ENCODE measurements at places on chromosomes 5 and 9.

- no peaks in the 10 kb centered on the region for H3K27me3 ChIP-seq
- no peak overlapping the region for H3K27ac ChIP-seq
- H3K4me3 ChIP-seq = peak overlapping the region; percentile 91
- no peak for DNase-seq
- peaks cover 2% of the 10 kb centered on the region for H3K36me3 ChIP-seq
These were observed 1.8 kb downstream of the SCAMP1 start for GRCh38 chr5:78362220-78362619.

GRCh38 chr5:121156565-121156964 is 692.5 kb downstream of the PRR16 start:
- H3K4me3 ChIP-seq = no peak overlapping the region
- H3K4me1 ChIP-seq = no peaks in the 10 kb centered on the region
- no peak overlapping the region for H3K27ac ChIP-seq
- DNase-seq = no peak
- H3K36me3 ChIP-seq = no peaks in the 10 kb centered on the region

GRCh38 chr9:4339836-4340560 is 40.1 kb upstream of the GLIS3 start:
- H3K4me3 ChIP-seq = no peak overlapping the region
- DNase-seq = no peak
- no peaks in the 10 kb centered on the region for H3K27me3 ChIP-seq
- H3K4me1 ChIP-seq = peaks cover 12% of the 10 kb centered on the region
- no peak overlapping the region for H3K27ac ChIP-seq
- no peaks in the 10 kb centered on the region for H3K36me3 ChIP-seq

- no peaks in the 10 kb centered on the region for H3K4me1 ChIP-seq
- H3K27me3 ChIP-seq = no peaks in the 10 kb centered on the region
- no peak for DNase-seq
- H3K4me3 ChIP-seq = no peak overlapping the region
- no peak overlapping the region for H3K27ac ChIP-seq
These were observed 2265.3 kb upstream of the C9orf72 start for GRCh38 chr9:29838491-29839020.

DNA sequence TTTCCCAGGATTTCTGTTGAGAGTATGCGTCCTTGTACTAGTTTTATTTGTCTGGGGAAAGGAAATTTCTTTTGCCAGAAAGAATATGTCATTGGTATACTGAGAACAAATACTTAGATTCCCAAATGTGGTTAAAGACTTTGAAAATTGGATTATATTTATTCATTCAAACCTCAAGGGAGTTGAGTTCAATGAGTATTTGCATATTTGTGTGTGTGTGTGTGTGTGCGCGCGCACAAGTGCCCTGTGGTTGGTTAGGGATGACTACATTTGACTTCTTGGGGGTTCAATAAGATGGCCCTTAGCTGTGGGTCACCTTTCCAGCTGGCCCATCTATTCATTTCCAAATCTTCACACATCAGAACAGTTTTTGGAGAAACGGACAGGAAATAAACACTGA is 4.9 kb downstream of the RXFP3 start:
- H3K27me3 ChIP-seq = peaks cover 49% of the 10 kb centered on the region
- no peak overlapping the region for H3K4me3 ChIP-seq
- DNase-seq = no peak
- H3K36me3 ChIP-seq = no peaks in the 10 kb centered on the region

GRCh38 chr5:148020257-148020988 is 43.4 kb upstream of the SPINK5 start:
- H3K27ac ChIP-seq = no peak overlapping the region
- H3K27me3 ChIP-seq = no peaks in the 10 kb centered on the region
- H3K4me1 ChIP-seq = peaks cover 4% of the 10 kb centered on the region
- no peak for DNase-seq

DNA sequence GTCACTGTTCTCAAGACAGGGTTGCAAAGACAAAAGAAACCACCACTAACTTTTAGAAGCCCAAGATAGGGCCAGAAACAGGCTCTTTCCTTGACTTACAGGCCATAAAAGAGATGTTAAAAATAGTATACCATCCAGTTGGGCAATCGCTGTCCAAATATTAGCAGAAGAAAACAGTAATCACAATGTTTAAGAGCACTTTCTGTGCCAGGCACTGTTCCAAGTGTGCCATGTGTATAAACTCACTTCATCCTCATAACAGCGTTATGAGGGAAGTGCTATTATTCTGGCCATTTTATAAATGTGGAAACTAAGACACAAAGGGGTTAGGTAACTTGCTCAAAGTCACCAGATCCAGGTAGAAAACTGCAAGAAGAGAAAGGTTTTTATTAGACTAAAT is 111.7 kb downstream of the KCNN2 start:
- H3K27ac ChIP-seq = no peak overlapping the region
- no peak for DNase-seq
- no peak overlapping the region for H3K4me3 ChIP-seq
- H3K36me3 ChIP-seq = no peaks in the 10 kb centered on the region
- no peaks in the 10 kb centered on the region for H3K4me1 ChIP-seq
- no peaks in the 10 kb centered on the region for H3K27me3 ChIP-seq

- no peak overlapping the region for H3K4me3 ChIP-seq
- no peak for DNase-seq
These were observed 181.6 kb upstream of the DMRTA1 start for GRCh38 chr9:22265038-22265437.

DNA sequence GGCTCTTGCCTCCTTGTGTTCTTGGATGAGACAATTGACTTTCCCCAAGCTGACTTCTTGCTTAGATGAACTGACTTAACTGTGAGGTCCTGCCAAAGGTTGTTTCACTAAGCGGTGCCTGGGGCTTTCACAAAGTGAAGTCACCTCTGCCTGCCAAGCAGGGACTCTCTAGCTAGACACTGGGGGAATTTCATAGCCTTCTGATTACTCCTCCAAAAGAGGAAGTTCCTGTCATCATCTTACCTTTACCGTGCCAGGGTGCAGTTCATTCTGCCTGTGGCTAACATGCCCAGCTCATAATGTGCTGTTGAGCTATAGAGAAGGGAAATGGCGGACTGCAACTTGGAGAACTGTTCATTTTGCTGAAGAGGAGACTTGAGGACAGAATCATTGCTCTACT is 472.0 kb upstream of the WWC1 start:
- H3K4me1 ChIP-seq = peaks cover 10% of the 10 kb centered on the region
- no peak overlapping the region for H3K27ac ChIP-seq
- H3K36me3 ChIP-seq = no peaks in the 10 kb centered on the region
- no peak overlapping the region for H3K4me3 ChIP-seq
- DNase-seq = no peak

DNA sequence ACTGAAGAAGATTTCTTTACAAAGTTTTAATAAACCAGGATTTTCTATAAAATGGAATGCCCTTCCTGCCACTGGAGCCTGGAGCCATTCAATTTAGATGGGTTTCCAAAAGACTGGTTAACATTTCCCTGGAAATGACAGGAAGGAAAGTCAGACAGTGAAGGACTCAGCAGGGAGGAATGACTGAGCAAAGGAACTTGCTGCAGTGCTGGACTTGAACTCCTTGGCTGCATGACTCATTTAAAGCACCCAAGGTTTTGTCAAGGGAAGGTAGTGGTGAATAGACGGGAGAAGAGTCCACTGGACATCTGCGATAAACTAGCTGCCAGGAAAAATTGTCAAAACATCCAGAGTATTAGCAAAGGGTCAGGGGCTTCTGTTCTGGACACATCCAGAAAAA is 163.8 kb upstream of the SLC28A3 start:
- no peaks in the 10 kb centered on the region for H3K36me3 ChIP-seq
- no peak overlapping the region for H3K4me3 ChIP-seq
- H3K27ac ChIP-seq = no peak overlapping the region
- H3K27me3 ChIP-seq = peaks cover 3% of the 10 kb centered on the region

GRCh38 chr5:10317825-10318682 is 10.4 kb upstream of the CMBL start:
- no peak for DNase-seq
- H3K36me3 ChIP-seq = no peaks in the 10 kb centered on the region
- H3K27ac ChIP-seq = no peak overlapping the region
- H3K4me3 ChIP-seq = no peak overlapping the region

GRCh38 chr5:651296-652022 is 39.3 kb downstream of the CEP72 start:
- H3K27me3 ChIP-seq = no peaks in the 10 kb centered on the region
- DNase-seq = no peak

- H3K27ac ChIP-seq = no peak overlapping the region
- DNase-seq = no peak
- H3K4me1 ChIP-seq = no peaks in the 10 kb centered on the region
These were observed 25.6 kb downstream of the FLT4 start for GRCh38 chr5:180623844-180624243.

- no peaks in the 10 kb centered on the region for H3K27me3 ChIP-seq
- no peak for DNase-seq
- no peak overlapping the region for H3K27ac ChIP-seq
- H3K4me3 ChIP-seq = no peak overlapping the region
- H3K4me1 ChIP-seq = peaks cover 17% of the 10 kb centered on the region
- peaks cover 19% of the 10 kb centered on the region for H3K36me3 ChIP-seq
These were observed 119.4 kb downstream of the SPOCK1 start for GRCh38 chr5:137379555-137380286.

- no peaks in the 10 kb centered on the region for H3K36me3 ChIP-seq
- DNase-seq = no peak
- no peak overlapping the region for H3K4me3 ChIP-seq
These were observed 59.6 kb upstream of the ADAMTS19 start for GRCh38 chr5:129400395-129400983.

GRCh38 chr9:93591301-93592007 is 15.1 kb downstream of the PHF2 start:
- peaks cover 43% of the 10 kb centered on the region for H3K4me1 ChIP-seq
- no peak for DNase-seq
- H3K36me3 ChIP-seq = no peaks in the 10 kb centered on the region
- H3K27ac ChIP-seq = peak overlapping the region; percentile 95
- H3K4me3 ChIP-seq = no peak overlapping the region

DNA sequence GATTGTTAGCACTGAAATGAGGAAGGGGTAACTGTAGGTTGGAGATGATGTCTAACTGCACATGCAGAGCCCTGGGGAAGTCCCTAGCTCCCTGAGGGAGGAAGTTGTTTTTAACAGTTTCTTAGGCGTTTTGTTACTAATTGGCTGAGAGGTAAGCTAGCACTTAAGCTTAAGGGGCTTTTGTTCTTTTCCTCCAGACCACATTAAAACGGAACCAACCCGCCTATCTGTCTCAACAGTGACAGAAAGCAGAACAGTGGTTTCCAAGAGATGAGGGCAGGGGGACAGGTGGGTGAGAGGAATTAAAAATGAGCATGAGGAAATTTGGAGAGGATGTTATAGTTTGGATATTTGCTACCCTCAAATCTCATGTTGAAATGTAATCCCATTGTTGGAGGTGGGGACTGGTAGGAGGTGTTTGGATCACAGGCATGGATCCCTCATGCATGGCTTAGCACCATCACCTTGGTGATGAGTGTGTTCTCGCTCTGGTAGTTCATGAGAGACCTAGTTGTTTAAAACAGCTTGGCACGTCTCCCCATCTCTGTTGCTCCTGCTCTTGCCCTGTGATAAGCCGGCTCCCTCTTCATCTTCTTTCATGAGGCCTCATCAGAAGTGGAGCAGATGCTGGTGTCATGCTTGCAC is 38.9 kb downstream of the LYRM7 start:
- no peak overlapping the region for H3K4me3 ChIP-seq
- peaks cover 4% of the 10 kb centered on the region for H3K4me1 ChIP-seq
- no peak for DNase-seq
- no peak overlapping the region for H3K27ac ChIP-seq

- H3K4me3 ChIP-seq = no peak overlapping the region
- H3K27me3 ChIP-seq = no peaks in the 10 kb centered on the region
- H3K27ac ChIP-seq = peak overlapping the region; percentile 20
These were observed 20.5 kb downstream of the RAPGEF1 start for GRCh38 chr9:131719262-131719908.

- H3K27me3 ChIP-seq = no peaks in the 10 kb centered on the region
- H3K36me3 ChIP-seq = no peaks in the 10 kb centered on the region
- no peak for DNase-seq
- H3K4me3 ChIP-seq = no peak overlapping the region
These were observed 66.6 kb upstream of the SPATA31D4 start for GRCh38 chr9:81861644-81862043.

- H3K27me3 ChIP-seq = no peaks in the 10 kb centered on the region
- H3K36me3 ChIP-seq = peaks cover 12% of the 10 kb centered on the region
- peaks cover 13% of the 10 kb centered on the region for H3K4me1 ChIP-seq
- no peak overlapping the region for H3K27ac ChIP-seq
- H3K4me3 ChIP-seq = no peak overlapping the region
These were observed 17.6 kb downstream of the RAPGEF1 start for GRCh38 chr9:131722255-131722654.

- peaks cover 15% of the 10 kb centered on the region for H3K27me3 ChIP-seq
- H3K36me3 ChIP-seq = no peaks in the 10 kb centered on the region
- DNase-seq = no peak
These were observed 16.3 kb upstream of the DENND1A start for GRCh38 chr9:123946101-123946821.

- H3K4me3 ChIP-seq = peak overlapping the region; percentile 34
- peak overlapping the region; percentile 97 for H3K27ac ChIP-seq
- peaks cover 59% of the 10 kb centered on the region for H3K4me1 ChIP-seq
- H3K36me3 ChIP-seq = peaks cover 3% of the 10 kb centered on the region
- DNase-seq = no peak
These were observed 4.1 kb downstream of the AKNA start for GRCh38 chr9:114383521-114384231.

- DNase-seq = no peak
- no peaks in the 10 kb centered on the region for H3K36me3 ChIP-seq
- H3K4me3 ChIP-seq = no peak overlapping the region
These were observed 231.8 kb downstream of the DRD1 start for GRCh38 chr5:175211956-175212756.

GRCh38 chr5:155651-156410 is 35.5 kb upstream of the LRRC14B start:
- DNase-seq = no peak
- no peak overlapping the region for H3K4me3 ChIP-seq
- peaks cover 6% of the 10 kb centered on the region for H3K4me1 ChIP-seq
- H3K36me3 ChIP-seq = peaks cover 6% of the 10 kb centered on the region
- H3K27ac ChIP-seq = peak overlapping the region; percentile 39

DNA sequence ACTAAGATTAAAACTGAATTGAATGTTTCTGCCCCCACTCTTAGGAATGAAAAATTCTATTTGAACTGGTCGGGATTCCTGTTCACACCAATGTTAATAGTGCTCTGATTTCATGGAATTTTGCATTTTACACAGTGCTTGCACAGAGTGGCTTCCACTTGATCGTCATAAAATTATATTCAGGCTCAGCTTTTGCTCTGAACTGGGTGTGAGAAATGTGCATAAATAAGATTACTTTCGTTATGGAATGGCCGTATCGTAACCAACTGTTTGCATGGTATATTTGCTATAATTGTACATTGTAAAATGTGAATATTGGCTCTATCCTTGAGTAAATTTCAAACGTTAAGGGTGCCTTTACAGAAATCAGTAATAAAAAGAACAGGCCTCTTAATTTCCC is 240.9 kb downstream of the RFK start:
- peaks cover 4% of the 10 kb centered on the region for H3K4me1 ChIP-seq
- H3K27ac ChIP-seq = no peak overlapping the region
- no peaks in the 10 kb centered on the region for H3K27me3 ChIP-seq
